Caudate nucleus (tissue), 63 donors: ENCODE measurements at places on chromosomes 4 and X.

- DNase-seq: no peak
Measured at GRCh38 chrX:110041980-110042379, 39.1 kb downstream of the TMEM164 start.

GRCh38 chr4:86556791-86557415, 37.2 kb upstream of the PTPN13 start:
- DNase-seq: no peak

GRCh38 chrX:73647212-73647611, 84.2 kb downstream of the CHIC1 start:
- DNase-seq: no peak

DNA sequence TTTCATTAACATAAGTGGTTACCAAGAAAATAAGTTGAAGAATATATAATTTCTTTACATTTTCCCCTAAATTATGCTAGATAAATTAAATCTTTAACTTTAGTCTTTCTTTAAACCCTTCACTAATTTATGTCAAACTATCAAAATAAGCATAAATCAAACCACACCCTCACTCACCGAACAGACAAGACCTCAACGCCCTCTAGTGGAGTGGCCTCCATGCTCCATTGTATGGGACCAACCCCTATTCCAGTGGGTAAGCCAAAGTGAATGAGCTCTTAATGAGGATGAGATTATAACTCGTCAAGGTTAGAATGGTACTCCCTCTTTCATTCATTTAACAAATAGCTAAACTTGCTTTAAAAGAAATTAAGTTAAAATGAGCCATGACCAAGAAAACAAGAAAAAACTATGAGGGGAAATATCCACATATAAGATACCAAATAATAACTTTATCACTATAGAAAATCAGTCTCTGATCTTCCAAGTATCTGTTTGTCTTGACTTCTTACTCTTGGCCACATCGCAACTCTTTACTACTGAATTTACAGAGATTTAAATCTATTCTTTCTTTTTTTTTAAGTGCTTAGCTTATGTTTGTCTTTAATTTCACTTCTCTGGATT, 15.6 kb upstream of the BBS12 start:
- DNase-seq: no peak

- DNase-seq: no peak
Measured at GRCh38 chrX:23901060-23901459, 6.7 kb downstream of the APOO start.

- DNase-seq: no peak
Measured at GRCh38 chr4:120440730-120441129, 374.1 kb upstream of the MAD2L1 start.

DNA sequence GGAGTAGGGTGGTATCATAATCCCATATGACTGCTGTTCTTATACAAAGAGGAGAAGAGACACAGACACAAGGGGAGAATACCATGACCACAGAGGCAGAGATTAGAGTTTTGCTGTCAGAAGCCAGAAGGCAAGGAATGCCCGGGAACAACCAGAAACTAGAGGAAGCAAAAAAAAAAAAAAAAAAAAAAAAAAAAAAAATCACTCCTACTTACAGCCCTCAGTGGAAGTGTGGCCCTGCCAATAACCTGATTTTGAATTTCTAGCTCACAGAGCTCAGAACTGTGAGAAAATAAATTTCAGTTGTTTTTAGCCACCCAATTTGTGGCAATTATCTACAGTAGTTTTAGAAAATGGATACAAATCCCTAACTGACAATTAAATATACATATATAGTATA, 30.4 kb upstream of the UBE2NL start:
- DNase-seq: no peak
